ENCODE measurements at places on chromosomes 16 and 17.

DNA sequence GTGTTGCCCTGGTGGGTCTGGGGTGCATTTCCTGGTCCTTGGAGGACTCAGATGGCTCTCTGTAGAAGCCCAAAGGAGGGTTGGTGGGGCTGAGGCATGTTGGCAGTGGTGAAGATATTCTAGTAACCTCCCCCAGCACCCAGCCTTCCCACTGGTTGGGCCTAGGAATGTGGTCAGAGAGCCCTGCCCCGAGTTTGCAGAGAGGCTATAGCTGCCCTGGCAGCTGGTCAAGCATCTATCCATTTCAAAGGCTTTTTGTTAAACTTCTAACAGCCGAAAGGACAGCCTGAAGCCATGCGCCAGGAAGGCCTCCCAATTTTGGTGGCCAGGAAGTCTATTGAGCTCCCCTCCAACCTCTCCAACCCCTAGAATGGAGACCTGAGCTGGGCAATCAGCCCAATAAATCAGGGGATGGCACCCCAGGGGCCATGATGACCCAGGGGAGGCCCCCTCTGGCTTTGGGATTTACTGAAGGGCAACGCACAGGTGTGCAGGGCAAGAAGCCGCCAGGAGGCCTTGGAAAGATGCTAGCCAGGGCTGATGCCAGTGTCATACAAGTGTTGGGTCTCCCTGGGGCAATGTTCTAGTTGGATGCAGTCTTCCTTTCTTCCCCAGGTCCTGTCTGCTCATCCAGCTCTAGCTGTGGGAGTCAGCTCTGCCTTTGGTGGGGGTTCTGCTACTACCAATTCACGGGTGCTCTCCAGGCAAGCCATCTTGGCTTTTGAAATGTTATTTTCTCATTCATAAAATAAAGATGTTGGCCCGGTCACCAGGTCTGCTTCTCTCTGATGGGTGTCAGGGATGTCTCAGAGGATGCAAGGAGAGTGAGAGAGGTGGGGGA, 30.9 kb upstream of the AXIN2 start:
- DNase-seq: no peak

- peak; percentile 66 for DNase-seq
These were observed 1.3 kb downstream of the ZNF276 start for GRCh38 chr16:89722392-89723278.

- no peak for DNase-seq
These were observed 275.2 kb upstream of the RBFOX1 start for GRCh38 chr16:7057458-7057857.

- no peak for DNase-seq
These were observed 17.8 kb upstream of the CIBAR2 start for GRCh38 chr16:85129876-85130704.

DNA sequence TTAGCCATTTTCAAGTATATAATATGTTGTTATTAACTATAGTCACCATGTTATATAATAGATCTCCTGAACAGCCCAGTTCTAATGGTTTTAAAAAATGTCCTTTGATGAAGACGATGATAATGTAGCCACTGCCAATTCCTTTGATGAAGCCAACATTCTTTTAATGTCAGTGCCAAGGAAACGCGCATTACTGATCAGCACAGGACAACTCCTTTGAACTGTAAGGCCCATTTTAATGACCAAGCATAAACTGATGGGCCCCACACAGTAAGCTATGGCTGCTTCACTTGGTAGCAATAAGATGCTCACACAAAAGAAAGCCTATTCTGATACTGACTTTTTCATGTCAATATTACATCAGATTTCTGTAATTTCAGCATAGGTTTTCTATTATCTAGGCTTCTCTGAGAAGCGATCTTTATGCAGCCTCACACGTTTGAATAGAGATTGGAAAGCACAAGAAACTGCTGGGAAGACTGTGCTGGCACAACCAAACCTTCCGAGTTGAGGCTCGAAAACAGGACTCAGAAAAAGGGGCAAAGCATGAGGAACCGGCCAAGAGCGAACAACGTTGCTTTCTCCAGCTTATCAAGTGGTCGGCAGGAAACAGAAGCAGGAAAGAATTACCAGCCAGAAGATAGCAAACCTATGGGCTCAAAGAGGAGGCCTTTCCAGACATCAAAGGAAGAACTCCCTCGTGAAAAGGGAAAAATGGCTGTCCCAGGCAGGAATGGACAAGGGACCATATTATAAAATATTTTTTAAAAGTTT, 19.4 kb downstream of the ERN1 start:
- no peak for DNase-seq

GRCh38 chr16:30570636-30571444, 674 bp downstream of the ZNF688 start:
- DNase-seq: peak; percentile 57

GRCh38 chr16:15996432-15997109, 47.2 kb downstream of the ABCC1 start:
- no peak for DNase-seq

- DNase-seq: peak; percentile 42
These were observed 4.3 kb downstream of the SLC5A2 start for GRCh38 chr16:31487071-31487719.

DNA sequence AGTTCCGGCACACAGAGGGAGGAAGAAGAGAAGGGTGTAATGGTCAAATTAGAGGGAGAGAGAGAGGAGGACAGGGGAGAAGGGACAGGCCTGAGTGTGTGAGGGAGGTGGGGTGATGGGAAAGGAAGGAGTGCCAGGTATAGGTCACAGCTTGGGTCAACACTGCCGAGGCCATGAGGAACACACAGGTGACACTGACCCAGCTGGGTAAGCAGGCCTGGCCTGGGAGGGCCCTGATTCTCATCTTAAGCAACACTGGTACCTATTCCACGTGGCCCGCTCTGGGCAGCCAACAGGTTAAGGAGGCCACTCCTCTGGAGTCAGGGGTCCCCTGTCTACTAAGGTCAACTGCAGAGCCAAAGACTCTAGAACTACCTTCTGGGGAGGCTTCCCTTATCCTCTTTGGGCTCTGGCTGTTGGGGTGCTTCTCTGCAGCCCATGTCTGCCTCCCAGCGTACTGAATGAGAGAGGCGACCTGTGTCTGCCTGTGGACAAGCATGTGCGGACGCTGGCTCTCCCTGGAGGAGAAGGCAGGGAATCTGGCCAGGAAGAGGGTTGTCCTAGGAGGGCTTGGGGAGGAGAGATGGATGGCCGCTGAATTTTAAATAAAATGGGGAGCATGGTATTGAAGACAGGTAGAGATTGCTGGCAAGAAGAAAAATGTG, 57.6 kb downstream of the RGS9 start:
- no peak for DNase-seq

DNA sequence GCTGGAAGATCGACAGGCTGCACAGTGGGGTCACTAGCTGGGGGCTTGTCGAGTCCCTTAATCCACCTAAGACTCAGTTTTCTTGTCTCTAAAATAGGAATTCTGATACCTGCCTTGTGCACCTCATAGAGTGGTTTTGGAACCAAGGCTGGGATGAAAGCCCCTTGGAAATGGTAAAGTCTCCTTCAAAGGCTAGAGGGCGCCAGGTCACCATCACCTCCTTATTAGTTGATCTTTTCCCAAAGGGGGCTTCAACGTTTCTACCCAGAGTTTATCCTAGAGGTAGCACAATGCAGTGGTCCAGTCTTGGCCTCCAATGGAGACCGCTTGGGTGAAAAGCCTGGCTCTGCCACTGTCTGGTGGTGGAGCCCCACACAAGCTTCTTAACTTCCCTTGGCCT, 158.2 kb downstream of the AIPL1 start:
- DNase-seq: no peak

GRCh38 chr16:11342021-11342855, 3.0 kb upstream of the RMI2 start:
- DNase-seq: no peak

DNA sequence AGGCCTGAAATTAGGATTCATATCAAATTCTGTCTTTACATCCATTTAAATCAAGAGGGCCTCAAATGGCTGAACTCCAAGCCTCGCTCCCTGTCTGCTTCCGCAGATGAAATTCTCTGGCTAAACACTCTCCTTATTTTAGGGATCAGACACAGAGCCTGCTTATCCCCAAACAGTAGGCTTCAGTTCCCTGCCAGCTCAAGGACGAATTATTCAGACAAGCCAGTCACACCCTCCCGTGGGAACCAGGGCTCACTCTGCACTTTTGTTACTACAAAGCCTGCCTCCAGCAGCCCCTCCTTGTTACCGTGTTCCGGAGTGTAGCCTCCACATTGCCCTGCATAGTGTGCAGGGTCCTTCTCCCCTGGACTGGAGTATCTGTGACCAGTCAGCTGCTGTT, 46.6 kb upstream of the LCMT1 start:
- DNase-seq: no peak

- DNase-seq: peak; percentile 45
These were observed 518 bp downstream of the SH2B1 start for GRCh38 chr16:28863929-28864793.

DNA sequence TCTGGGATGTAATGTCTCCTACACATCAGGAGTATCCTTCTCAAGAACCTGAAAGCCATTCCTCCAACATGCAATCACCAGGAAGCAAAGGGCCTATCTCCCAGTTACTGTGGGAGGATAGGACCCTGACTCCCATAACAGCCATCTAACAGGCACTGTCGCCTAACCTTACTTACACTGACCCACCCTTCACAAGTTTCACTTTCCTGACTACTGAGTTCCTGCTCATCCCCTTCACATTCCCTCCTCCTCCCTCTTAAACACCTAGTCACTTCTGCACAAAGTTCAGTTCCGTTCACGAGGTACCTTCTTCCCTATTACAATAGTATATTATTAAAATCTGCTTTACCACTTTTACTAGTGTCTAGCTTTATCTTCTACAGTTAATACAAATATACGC, 1.3 kb downstream of the C17orf67 start:
- DNase-seq: no peak

DNA sequence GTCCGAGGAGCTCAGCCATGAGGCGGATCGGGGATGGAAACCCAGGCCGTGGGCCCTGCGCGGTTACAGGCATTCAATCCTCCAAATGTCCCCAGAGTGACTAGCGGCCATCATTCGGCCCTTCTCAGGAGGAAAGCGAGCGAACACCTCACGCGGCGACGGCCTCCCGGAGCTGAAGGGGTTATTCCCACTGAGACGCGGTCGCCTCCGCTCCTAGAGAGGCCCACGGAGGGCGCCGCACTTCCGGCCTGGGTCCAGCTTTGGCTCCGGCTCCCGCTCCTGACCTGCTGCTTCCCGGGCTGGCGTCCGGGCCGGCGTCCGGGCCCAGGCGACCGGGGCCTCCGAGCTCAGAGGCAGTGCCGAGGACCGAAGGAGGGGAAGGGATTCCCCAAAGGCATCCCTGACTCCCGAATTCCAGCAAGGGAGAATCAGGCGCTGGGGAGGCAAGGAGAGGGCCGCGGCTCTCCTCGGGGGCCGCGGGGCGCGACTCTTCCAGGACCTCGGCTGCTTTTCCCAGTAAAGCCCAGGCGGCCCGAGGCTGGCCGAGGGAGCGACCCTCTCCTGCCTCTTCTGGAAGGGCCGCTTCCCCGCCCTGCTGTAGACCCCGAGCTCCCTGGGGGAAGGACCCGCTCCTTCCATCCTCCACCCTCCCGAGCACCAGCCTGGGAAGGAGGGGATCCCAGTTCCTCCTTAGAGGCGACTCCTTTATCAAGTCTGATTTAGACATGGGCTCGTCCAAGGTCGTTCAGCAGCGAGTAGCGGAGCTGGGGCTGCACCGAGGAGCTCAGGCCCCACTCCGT, 18.6 kb upstream of the ZNF629 start:
- peak; percentile 61 for DNase-seq

DNA sequence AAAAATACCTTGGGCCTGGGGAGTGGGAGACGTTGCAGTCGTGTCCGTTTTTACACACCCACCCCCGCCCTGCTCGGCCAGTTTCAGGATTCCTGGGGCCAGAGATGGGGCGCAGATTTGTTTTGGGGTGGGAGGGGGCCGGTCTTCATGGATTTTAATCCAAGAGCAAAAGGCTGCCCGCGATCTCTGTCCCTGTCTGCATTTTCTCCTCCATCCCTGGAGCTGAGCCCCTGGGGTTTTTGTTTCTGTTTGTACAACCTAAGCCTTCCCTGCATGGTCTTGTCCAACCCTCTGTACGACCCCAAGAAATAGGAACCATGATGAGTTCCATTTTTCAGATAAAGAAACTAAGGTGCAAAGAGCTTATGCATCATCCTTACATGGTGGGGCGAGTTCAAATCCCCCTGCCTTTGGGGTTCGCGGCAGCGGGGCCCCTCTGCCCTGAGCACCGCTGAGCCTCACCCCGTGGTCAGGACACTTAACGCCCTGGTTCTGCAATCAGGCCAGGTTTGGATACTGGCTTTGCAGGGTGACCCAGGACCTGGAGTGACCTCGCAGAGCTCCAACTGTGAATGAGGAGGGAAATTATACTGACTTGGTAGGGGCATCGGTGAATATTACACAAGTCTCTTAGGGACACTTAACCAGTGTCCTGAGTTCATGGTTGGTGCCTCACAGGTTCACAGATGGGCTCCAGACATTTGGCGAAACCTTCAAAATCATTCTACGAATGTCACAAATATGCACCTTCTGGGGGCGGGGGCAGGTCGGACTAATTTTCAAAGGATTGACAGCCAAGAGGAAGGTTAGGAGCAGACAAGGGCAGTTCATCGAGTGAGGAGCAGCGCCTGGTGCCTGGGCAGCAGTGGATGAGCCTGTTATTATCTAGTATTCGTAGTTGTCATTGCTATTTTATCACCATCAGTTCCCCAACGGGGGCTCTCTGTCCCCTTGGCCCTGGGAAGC, 4.1 kb upstream of the FOXF1 start:
- DNase-seq: no peak

DNA sequence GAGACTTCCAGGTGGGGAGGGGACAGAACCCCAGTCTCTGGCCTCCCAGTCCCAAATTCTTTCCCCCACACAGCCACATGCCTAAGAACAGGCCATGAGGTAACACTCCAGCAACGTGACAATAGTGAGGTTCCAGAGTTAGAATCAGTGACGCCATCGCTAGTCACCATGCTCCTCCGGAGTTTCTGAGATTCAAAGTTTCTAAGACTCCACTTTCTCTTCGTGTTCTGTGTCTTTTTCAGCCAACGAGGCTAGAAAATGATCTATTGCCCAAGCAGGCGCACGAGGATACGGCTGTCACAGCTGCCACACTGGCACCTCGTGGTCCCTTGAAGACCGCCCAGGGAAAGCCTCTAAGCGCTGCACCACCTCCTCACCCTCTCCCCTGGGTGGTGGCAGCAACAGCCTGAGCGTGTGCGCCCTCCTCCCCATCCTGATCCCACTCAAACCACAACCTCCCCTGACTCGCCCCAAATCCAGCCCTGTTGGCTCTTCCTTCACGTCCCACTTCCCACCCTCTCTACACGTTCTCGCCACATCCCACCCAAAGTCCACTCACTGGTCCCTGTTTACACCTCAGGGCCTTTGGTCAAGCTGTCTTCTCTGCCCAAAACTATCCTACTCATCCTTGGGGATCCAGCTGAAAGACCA, 1.0 kb downstream of the MCRIP1 start:
- DNase-seq: no peak

DNA sequence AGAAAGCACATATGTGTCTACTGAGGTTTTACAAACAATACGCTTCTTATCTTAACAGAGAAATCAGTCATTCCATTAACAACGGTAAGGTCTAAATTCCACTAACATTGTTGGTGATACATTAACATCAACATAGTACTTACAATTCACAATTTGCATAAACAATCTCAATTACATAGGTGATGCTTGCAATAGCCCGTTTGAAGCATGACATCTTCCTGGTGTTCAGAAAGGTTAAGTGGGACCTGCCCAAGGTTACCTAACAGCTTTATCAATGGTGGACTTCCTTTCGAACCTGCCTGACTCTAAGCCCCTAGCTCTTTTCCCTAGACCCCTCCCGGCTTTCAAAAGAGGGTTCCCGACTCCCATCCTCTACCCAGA, 699 bp downstream of the FAM222B start:
- peak; percentile 44 for DNase-seq

- no peak for DNase-seq
These were observed 16.9 kb downstream of the NARF start for GRCh38 chr17:82475458-82475857.

- no peak for DNase-seq
These were observed 127.6 kb downstream of the ABCC6 start for GRCh38 chr16:16095646-16096045.

Data from GM13977 (cell line).